ENCODE measurements at places on chromosomes 13 and 19.

DNA sequence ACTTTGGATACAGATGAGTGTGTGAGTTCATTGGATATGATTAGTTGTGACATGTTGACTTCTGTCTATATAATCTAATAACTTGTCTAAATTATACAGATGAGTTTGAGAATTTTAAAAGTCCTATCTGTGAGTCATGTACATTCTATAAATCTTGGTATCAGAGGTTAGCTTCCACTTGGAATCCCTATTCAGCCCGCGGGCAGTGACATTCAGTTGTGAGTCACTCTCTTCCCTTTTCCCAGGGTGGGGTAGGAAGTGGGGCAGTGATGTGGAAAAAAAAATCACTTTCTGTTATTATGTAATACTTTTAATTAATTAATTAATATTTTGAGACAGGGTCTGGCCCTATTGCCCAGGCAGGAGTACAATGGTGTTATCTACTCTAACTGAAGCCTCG, 33.0 kb upstream of the ZNF808 start:
- DNase-seq: no peak

- peak; percentile 31 for DNase-seq
Measured at GRCh38 chr19:39335168-39335548, 685 bp downstream of the GMFG start.

GRCh38 chr13:98917116-98917515, 60.7 kb downstream of the DOCK9 start:
- DNase-seq: no peak

DNA sequence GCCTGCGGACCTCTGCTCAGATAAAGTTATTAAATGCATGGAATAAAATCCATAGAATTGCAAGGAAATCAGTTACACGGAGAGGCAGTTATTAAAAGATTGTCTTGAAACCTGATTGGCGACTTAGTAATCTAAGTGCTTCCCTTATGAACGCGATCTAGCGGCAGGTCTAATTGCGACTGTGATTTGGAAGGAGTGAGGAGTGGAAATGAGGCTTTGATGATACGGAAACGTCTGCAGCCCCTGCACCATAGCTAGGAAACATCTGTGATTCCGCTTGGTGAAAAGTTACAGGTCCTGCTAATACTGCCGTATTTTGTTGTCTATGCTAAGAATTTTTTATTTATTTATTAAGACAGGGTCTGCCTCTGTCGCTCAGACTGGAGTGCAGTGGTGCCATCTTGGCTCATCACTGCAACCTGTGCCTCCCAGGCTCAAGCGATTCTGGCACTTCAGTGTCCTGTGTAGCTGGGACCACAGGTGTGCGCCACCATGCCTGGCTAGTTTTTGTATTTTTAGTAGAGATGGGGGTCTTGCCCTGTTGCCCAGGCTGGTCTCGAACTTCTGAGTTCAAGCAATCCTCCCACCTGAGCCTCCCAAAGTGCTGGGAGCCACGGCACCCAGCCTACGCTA, 887 bp downstream of the NDUFS7 start:
- DNase-seq: no peak

DNA sequence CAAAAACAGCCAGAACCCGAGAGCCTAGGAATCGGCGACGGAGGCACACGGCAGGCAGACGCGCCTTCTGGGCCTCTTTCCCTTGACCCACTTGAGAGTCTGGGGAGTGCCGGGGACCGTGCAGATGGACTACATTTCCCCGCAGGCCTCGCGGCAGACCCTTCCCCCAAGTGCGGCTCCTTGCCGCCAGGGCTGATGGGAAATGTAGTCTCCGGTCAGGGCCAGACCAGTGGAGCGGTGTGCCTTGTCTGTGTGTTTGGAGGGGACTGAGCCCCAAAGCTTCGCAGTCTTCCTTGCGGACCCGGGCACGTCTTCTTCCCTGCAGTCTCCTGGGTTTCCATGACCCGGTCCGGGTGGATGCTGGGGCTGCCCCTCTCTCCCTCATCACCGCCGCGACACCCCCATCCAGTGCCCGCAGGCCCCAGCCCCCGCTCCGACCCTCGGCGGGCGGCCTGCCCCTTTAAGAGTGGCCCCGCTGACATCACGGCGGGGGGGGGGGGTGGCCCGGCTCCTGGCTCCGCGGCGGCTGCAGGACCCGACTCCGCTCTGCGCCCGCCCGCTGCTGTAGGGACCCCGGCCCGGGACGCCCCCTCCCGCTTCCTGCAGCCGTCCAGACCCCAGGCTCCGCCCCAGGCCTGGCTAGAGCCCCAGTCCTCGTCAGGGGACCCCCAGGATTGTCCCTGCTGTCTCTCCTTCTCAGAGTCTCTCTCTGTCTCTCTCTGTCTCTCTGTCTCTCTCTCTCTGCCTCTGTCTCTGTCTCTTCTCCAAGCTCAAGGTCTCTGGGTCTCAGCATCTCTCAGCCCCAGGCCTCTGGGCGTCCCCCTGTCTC, 758 bp upstream of the CACNG7 start:
- peak; percentile 43 for DNase-seq

DNA sequence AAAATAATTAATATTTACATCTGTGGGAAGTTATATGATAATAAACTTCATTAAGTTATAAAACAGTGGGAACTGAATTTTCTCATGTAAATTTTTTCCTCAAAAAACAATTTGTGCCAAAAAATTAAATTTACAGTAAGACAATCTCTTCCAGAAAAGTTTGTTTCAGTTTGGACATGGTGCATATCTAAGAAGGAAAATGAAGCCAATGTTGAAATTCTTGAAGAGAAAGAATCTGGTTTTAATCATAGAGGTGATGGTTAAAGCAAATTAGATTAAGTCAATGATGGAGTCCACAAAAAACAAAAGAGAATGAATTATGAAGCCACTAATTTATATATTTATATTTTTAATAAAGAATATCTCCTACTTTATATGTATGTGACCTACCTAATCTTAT, 457.2 kb upstream of the SLITRK1 start:
- no peak for DNase-seq

DNA sequence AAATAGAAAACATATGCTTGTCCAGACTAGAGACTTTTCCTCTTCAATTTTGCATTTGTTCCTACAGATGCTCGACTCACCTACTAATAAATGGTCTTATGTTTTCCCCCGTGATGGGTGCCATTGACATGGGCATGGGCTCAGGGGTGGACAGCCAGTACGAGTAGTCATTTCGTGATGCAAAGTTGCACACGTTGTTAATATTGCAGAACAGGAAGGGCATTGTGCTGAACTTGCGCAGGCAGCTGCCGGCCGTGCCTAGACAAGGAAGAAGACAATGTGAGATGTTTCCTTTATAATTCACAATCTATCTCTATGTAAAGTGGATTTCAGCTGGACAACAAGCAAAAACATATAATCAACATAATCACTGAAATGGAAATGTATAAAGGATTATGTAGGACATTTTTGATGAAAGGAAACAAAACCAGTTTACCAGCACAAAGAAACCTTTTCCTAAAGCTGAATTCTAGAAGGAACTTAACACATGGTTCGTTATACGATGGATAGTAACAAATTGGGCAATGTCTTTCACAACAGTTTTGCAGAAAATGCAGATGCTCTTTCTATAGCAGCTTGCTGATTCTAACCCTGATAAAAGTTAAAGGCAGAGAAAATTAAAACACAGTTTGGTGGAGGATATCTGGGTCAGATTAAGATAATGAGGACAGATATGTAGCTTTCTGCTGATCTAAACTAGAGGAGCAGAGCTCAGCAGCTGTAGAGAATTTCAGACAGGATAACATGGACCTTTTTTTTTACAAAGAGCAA, 145.7 kb downstream of the COL4A1 start:
- DNase-seq: no peak

- no peak for DNase-seq
Measured at GRCh38 chr13:66427458-66427861, 802.7 kb downstream of the PCDH9 start.

Measured in CD4-positive, alpha-beta T cell treated with Interleukin-1 beta for 1 hour (primary cell).